ENCODE measurements at places on chromosomes 6 and 20. TPM values are rescaled to one million over a fixed set of nuclear protein-coding genes. Genes with fewer than 3 reads are reported as not detected.

GRCh38 chr6:139627091-139627490 lies 252.6 kb upstream of the CITED2 start:
- no peak overlapping the region for H3K4me3 ChIP-seq
- no peak for DNase-seq
- no peaks in the 10 kb centered on the region for H3K36me3 ChIP-seq
- no peaks in the 10 kb centered on the region for H3K27me3 ChIP-seq

DNA sequence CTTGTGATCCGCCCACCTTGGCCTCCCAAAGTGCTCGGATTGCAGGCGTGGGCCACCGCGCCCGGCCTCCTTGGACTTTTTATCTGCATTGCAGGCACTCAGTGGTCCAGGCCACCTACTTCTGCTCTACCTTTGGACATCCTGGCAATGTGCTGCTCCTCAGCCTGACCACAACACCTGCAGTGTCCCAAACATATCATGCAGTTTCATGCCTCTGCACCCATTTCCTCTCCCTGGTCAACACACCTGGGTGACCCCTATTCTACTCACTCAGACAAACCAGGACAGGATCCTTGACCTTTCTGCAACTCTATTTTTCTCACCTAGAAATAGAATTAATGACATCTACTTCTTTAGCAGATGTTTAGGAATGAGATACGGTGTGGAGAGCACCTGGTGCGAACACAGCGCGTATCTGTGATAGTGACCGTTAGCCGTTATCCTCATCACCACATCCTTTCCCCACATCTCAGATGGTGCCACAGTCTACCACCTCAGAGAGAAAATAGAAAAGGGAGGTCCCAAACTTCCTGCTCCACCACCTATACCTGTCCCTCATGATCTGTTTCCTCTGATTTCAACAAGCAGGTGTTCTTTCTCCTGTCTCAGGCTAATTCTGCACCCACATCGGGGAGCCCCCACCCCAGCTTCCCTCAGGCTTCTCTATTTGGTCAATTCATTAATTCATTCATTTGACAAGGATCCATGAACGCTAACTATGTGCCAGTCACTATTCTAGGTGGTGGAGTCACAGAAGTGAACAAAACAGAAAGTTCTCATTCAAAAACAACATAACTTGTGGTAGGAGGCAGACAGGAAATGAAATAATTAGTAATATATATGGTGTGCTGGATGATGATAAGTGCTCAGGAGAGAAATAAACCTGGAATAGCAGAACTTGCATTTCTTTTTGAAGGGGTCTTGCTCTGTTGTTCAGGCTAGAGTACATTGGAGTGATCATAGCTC lies 4.3 kb upstream of the BTN3A2 start:
- no peak for DNase-seq
- H3K27me3 ChIP-seq, result no peaks in the 10 kb centered on the region
- H3K36me3 ChIP-seq, result no peaks in the 10 kb centered on the region
- H3K4me3 ChIP-seq, result no peak overlapping the region
- no peak overlapping the region for H3K27ac ChIP-seq
- no peaks in the 10 kb centered on the region for H3K4me1 ChIP-seq

DNA sequence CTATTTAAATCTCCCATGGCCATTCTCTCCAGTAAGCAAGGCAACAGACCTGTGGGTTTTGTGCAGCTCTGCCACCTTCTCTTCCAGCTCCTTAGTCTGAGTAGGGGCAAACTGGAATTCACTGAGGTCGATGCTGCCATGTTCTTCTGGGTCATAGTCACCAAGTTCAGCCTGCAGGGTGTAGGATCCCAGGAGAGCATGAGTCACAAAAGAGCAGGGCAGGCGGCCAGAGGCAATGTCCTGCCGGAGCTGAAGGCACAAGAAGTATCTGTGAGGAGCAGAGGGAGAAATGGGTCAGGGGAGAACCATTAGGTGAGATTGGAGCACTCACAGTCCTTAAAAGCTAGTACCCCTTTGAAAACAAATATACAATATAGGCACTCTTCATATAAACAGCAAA lies 73.7 kb downstream of the SMLR1 start:
- DNase-seq, result no peak
- no peaks in the 10 kb centered on the region for H3K4me1 ChIP-seq
- H3K4me3 ChIP-seq, result no peak overlapping the region
- no peaks in the 10 kb centered on the region for H3K36me3 ChIP-seq

SLC12A5 gene
- total RNA-seq, result 1.9 TPM

DEF6 gene
- 5.7 TPM for total RNA-seq

LTB gene
- total RNA-seq, result not detected

TUBB2B gene
- 150 TPM for total RNA-seq

CLPSL1 gene
- not detected for total RNA-seq

All from Caco-2 (cell line).